ENCODE measurements at places on chromosomes 5 and 9.

GRCh38 chr5:151248651-151249050, 4.3 kb upstream of the GM2A start:
- DNase-seq: no peak

DNA sequence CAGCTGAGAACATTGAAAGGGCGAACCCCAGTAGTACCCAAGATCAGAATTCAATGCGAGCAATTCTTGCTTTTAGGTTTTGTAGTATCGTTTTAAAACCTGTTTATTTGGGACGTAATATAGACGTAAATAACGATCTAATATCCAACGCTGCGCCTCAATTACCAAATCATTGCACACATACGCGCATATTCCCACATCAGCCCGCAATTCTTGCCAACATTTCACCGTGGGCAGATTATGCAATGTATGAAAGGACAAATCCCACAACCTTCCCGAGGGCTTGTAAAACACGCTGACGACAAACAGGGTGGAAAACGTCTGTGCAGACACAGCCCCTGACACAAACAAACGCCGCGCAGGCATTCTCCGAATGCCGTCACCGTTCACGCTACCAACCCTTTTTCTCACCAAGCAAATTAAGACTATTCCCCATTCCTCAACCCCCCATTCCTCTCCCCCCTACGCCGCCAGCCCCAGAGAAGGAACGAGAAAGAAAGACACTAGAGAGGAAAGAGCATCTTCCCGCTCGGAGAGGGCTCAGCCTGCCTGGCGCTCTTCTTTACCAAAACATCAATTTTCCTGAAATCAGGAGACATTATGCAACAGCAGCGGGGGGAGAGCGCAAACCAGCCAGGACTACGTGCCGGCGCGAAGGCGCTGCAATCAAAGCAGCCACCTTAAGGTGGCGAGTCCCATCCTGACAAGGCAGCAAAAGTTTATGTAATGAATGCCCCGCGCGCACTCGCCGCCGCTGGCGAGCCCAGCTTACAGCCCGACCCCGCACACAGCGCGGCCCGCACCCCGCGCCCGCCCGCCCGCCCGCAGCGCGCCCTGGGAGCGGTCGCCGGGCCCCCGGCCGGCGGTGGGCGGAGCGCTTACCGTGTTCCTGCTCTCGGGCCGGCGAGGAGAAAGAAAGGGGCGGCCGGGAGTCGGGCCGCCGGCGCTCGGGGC, 597 bp downstream of the NFIL3 start:
- DNase-seq: peak; percentile 66

DNA sequence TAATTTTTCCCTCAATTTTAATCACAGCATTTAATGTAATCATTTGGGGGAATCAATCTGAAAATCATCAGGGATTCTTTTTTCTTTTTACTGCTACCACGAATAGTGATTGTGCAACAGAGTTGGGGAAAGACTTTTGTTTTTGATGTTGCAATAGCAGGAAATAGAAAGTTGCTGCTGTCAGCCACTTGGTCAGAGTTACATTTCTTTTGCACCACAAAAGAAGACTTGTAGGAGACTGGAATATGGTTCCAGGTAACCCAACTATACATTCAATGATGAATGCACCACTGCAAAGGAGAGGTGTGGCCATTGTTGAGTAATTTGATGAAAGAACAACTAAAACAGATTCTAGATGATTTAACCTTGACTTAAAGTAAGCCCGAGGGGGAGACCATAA, 46.3 kb upstream of the PALM2AKAP2 start:
- DNase-seq: no peak

GRCh38 chr5:37045703-37046102, 169.1 kb downstream of the NIPBL start:
- no peak for DNase-seq

- DNase-seq: no peak
Observed at GRCh38 chr5:36070687-36071571, 4.2 kb upstream of the UGT3A2 start.

DNA sequence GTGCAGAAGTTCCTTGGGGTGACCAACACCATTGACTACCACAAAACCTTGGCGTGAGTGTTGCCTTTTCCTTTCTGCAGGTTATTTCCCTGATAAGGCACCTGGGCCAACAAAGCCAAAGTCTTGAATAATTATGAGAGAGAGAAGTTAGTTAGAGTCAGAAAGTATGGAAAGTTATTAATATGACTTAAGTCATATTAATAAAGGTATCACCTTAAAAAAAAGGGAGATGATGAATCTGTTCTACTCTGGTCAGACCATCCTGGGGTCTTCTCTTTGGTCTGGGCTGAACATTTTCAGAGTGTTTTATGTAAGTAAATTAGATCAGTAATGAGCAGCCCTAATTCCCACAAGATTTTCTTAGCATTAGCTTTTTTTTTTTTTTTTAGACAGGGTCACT, 41.8 kb downstream of the NDST1 start:
- DNase-seq: no peak

GRCh38 chr9:90853945-90854344, 52.3 kb downstream of the SYK start:
- DNase-seq: no peak

DNA sequence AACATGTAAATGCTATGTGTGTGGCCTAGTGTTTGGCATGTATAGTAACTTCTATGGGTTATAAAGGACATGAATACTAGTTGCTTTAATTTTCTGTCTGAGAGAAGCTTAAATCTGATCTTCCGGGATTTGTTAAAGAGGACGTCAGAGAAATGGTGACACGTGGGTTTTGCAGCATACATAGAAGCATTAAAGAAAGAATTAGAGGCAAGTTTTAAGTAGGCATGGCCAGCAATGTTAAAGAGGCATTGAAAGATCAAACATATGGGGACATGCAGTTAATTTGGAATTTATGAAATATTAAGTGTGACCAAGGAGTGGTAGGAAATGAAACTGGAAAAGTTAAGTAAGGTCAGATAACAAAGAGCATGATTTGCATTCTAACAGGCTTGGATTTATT, 311.4 kb upstream of the RIOK2 start:
- DNase-seq: no peak

GRCh38 chr9:79220666-79221065, 351.1 kb upstream of the TLE4 start:
- no peak for DNase-seq

GRCh38 chr9:124191691-124192395, 65.9 kb upstream of the NEK6 start:
- DNase-seq: no peak

GRCh38 chr5:19927919-19928318, 60.1 kb downstream of the CDH18 start:
- no peak for DNase-seq

- DNase-seq: no peak
Observed at GRCh38 chr5:173778784-173779304, 109.3 kb upstream of the CPEB4 start.

- DNase-seq: no peak
Observed at GRCh38 chr5:6506611-6507010, 58.0 kb downstream of the UBE2QL1 start.

All from CD4-positive, alpha-beta T cell treated with Interleukin-4 for 1 hour (primary cell).